T-cell (primary cell): ENCODE measurements at places on chromosomes 12 and 14. TPM values are rescaled to one million over a fixed set of nuclear protein-coding genes. Genes with fewer than 3 reads are reported as not detected.

DNA sequence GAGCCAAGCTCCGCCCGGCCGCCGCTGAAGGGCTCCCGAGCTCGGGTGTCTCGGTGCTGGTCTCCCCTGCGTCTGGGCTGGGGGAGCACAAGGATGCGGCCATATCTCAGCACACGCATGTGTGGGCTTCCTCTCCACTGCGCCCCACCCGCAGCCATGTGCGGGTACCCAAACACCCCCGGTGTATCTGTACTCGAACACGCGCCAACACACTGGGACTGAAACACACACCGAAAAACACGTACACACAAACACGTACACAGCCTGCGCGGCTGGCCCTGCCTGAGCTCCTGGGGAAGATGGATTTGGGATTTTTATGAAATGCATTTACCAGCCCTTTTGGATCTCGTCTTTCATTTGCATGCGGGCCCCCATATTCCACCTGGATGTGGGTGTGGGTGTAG, 897 bp upstream of the TBX3 start:
- no peak overlapping the region for H3K27ac ChIP-seq
- H3K4me1 ChIP-seq: no peaks in the 10 kb centered on the region
- peaks cover 77% of the 10 kb centered on the region for H3K27me3 ChIP-seq

- H3K4me1 ChIP-seq: no peaks in the 10 kb centered on the region
- H3K36me3 ChIP-seq: no peaks in the 10 kb centered on the region
- H3K27ac ChIP-seq: no peak overlapping the region
- DNase-seq: no peak
Measured at GRCh38 chr14:76829650-76830421, 3.6 kb downstream of the LRRC74A start.

DNA sequence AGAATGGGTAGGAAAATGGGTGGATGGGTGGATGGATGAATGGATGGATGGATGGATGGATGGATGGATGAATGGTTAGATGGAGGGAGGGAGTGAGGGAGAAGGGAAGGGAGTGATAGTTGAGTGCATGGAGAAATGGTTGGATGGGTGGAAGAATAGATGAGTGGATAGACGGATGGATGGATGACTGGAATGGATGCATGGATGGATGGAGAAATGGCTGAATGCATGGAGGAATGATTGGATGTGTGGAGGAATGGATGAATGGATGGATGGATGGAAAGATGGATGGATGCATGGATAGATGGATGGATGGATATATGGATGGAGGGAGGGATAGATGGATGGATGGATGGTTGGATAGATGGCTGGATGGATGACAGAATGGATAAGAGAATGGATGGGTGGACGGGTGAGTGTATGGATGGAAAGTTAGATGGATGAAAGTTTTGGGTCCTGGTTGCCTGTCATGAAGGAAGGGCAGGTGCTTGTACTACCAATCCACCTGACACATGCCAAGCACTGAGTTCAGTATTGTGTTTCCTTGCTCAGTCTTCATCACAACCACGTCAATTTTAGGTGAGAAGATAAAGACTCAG, 286.5 kb upstream of the RTL1 start:
- no peak for DNase-seq
- no peak overlapping the region for H3K4me3 ChIP-seq
- H3K36me3 ChIP-seq: no peaks in the 10 kb centered on the region

- H3K4me1 ChIP-seq: no peaks in the 10 kb centered on the region
- no peak overlapping the region for H3K27ac ChIP-seq
- DNase-seq: no peak
- no peak overlapping the region for H3K4me3 ChIP-seq
Measured at GRCh38 chr14:105879867-105880561, 353.6 kb downstream of the TMEM121 start.

Gene DUSP16
- 55.8 TPM for total RNA-seq

GRCh38 chr14:51211149-51211548, 28.9 kb upstream of the TMX1 start:
- no peaks in the 10 kb centered on the region for H3K4me1 ChIP-seq
- no peak for DNase-seq
- no peak overlapping the region for H3K27ac ChIP-seq
- no peak overlapping the region for H3K4me3 ChIP-seq
- no peaks in the 10 kb centered on the region for H3K27me3 ChIP-seq

Gene PLEKHG7
- total RNA-seq: 0.19 TPM
